ENCODE measurements at places on chromosomes 13 and 19.

GRCh38 chr19:55454787-55455243 lies 6.6 kb downstream of the ISOC2 start:
- peak; percentile 87 for DNase-seq

GRCh38 chr19:2221918-2222317 lies 14.2 kb downstream of the PLEKHJ1 start:
- DNase-seq = no peak

DNA sequence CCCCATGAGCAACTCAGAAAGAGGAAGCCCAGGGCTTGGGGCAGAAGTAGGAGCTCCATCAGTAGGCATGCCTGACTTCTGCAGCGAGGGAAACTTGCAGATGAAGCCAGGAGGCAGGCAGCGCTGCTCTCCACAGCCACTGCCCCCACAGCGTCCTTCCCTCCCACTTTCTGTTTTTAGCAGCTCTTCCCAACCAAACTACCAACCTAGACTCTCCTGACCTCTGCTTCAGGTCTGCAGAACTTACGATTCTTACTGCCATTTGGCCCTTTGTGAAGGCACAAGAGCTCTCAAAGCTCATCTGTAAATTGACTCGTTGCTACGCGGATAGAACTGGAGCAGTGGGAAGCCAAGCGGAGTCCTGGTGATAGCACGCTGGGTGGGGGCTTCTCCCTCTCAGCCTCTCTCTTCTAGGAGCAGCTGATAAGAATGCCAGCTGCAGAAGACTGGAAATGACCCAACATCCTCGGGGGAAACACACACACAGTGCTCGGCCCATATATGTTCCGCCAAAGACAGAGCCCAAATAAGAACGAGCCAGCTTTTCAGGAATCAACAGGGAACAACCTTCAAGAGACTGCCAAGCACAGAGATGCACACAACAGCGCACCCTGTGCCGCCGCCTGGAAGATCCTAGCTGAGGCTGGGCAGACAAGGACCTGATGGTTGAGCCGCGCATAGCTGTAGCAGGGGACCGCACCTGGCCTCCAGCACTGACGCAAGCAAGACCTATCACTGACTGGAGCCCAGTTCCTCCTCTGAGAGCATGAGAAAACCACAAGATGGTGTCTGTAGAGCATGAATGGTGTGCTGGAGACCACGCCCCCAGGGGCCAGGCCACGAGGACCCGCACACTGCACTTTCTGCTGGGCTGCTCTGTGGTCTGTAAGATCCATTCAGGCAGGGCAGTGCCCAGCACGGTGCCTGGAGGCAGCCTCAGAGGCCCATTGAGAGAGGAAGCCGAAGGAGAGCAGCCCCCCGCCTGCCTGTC lies 15.9 kb upstream of the SLC35E1 start:
- DNase-seq = no peak

DNA sequence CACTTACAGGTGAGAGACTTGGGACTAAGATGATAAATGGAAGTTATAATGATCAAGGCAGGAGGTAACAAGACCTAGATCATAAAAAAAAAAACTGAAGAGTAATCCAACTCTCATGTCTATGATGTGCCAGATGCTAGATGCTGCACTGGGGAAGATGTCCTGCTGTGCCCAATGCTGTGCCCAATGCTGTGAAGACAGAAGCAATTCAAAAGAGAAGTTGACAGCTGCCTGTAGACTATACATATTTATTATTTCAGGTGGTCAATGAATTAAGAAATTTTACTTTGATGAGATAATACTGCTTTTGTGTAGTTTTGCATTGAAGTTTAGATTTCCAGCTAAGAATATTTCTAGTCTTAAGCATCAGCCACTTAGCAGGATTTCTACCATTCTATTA lies 21.5 kb downstream of the VWA8 start:
- DNase-seq = no peak

- peak; percentile 77 for DNase-seq
Measured at GRCh38 chr19:15584541-15585115, 30.4 kb upstream of the CYP4F8 start.

- DNase-seq = peak; percentile 10
Measured at GRCh38 chr13:66353664-66354063, 876.5 kb downstream of the PCDH9 start.

DNA sequence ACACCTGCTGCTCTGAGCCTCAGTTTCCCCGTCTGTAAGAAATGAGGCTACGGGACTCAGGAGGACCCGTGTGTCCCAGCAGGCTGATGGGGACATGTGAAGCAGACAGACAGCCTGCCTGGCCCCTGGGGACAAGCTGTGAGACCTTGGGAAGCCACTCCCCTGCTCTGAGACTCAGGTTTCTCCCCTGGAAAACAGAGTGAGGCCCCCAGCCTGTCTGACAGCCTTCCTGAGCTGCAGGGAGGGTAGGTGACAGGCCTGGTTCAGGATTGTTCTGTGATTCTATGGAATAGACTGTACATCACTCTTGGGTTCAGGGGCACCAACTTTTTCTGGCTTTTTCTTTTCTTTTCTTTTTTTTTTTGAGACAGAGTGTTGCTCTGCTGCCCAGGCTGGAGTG lies 2.9 kb upstream of the NTF4 start:
- peak; percentile 55 for DNase-seq

DNA sequence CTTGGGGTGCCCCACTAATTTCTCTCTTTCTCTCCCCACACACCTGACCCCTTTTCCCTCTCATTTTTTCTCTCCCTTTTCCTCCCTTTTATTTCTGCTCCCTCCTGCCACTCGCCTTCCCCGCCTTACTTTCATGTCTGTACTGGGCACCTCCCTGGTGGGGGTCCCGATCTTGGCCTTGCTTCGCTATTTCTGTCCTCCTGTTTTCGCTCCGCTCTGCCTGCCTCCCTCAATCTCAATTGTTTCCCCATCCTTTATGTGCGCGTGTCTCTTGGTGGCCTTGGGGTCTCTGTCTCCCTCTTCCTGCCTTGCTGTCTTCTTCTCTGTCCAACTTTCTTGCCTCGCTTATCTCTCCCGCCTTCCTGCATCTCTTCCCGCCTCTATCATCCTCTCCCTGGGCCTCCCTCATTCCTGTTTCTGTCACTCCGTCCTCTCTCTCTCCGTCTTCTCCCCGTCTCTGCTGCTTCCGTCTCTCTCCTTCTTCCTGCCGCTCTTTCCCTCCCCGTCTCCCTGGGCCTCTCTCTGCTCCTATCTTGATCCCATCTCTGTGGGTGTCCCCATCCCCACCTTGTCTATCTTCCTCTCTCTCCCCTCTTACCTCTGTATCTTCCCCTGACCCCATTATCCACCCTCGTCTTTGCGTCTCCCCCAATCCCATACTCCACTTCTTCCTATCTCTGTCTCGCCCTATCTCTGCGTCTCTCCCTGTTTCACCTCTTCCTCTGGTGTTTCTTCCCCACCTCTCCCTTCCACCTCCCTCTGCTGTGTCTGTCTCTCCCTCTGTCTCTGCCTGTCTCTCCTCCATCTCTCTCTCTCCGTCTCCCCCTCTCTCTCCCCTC lies 4.0 kb downstream of the GRIN2D start:
- no peak for DNase-seq

GRCh38 chr19:42130254-42130573 lies 2.0 kb downstream of the POU2F2 start:
- no peak for DNase-seq

GRCh38 chr19:16133818-16134217 lies 9.7 kb upstream of the HSH2D start:
- no peak for DNase-seq

GRCh38 chr19:45931055-45931454 lies 16.5 kb upstream of the NANOS2 start:
- no peak for DNase-seq

DNA sequence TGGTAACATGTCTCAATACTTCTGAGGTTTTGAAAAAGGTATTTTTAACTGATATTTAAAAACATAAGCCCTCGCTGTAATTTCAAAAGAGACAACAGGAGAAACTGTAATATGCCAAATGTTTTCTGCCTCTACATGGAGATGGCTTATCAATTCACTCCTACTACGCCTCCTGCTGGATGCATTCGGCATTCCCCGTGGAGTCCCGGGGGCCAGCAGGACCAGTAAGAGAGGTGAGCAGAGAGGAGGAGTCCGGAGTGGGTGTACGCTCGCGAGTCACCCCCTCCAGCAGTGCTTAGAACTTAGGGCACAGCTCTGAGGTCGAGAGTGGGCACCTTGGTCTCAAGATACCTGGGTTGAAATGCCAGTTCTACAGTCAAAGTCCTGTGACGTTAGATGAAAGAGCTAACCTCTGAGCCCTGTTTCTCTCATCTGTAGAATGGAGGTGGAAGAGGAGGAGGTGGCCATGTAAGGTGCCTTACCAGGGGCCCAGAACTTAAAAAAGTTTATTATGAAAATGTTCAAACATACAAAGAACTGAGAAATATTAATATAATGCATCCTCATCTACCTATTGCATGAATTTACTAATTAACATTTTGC lies 110.2 kb downstream of the STK24 start:
- DNase-seq = peak; percentile 59

DNA sequence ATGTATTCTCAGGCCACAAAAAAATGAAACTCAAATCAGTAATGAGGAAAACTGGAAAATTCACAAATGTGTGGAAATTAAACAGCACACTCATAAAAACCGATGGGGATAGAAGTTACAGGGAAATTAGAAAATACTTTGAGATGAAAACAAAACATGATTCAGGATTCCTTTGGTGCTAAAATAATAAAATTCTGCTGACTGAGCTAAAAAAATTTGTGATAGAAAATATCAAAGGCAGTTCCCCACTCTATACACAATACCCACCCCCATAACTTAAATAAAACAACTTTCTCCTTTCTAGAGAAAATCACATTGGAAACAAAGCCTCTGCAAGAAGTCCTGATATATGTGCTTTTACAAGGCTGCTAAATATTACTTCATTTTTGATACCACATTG lies 1.6 kb upstream of the ZNF233 start:
- no peak for DNase-seq

DNA sequence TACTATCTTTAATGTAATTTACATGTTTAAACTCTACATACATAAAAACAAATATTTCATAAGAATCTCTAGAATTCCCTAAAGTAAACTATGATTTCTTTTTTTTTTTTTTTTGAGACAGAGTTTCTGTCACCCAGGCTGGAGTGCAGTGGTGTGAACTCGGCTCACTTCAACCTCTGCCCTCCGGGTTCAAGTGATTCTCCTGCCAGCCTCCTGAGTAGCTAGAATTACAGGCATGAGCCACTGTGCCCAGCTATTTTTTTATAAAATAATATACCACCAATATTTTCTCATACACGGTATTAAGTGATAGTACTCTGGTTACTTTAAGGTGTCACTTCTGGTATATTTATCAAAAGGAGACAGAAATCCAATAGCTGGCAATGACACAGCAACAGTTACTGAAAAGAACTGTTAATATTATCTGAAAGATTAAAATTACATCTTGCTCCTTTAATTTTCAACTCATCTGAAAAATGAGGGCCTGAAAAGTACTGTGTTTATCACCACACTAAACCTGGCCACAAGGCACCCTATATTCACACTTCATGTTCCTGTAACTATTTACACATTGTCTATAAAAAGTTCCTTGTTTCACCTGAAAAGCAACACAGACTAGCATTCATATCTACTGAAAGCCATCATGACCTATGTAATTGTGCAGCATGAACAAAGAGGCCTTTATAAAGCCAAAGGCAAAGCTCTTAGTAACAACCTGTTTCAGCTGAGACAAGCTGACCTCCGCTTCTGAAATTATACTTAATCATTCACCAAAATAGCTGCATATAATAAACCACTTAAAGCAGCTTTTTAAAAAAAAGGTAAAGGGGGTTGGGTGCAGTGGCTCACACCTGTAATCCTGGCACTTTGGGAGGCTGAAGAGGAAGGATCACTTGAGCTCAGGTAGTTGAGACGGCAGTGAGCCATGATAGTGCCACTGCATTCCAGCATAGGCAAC lies 106.1 kb downstream of the SLC25A15 start:
- peak; percentile 56 for DNase-seq

DNA sequence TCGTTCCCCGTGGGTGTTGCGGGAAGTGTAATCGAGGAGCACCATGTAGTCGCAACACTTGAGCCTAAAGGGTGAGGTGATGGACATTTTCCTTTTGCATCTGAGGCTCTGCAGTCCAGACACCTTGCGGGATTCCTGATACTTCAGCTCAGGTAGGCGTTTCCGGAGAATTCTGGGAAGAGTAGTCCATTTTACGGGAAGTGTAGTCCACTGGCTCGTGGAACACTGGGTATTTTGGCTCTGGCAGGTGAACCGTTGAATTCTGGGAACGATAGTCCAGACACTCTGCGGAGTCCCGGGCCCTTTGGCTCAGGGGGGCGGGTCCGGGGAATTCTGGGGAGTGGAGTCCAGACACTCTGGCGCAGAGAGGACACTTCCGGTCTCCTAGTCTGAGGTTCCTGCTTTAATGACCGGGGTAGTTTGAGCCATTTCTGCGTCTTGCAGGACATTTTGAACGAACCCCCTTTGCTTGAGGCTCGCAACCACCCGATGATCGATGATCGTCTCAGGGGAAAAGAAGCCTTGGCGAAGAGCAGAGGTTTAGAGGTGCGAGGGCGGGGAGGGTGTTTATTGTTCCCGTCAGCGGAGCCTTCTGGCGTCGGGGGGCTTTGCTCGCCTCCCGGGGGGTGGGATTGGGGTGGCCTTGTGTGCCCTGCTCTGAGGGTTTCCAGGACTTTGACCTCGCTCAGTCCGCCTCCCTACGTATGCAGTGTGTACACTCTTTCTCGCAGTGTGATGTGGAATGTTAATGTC lies at the start of gene ZNF223:
ZNF223 (plus strand) TSS at position 387 of the 753 bp plus-strand sequence. CDS start 3,141 bp downstream, outside the sequence.
- DNase-seq = peak; percentile 88

- no peak for DNase-seq
Measured at GRCh38 chr13:105990256-105990958, 545.1 kb downstream of the EFNB2 start.

- DNase-seq = no peak
Measured at GRCh38 chr19:51531349-51532315, at the start of gene SIGLEC6. Gene SIGLEC6 (minus strand): TSS chr19:51531670. CDS start chr19:51531648, 22 bp downstream.

DNA sequence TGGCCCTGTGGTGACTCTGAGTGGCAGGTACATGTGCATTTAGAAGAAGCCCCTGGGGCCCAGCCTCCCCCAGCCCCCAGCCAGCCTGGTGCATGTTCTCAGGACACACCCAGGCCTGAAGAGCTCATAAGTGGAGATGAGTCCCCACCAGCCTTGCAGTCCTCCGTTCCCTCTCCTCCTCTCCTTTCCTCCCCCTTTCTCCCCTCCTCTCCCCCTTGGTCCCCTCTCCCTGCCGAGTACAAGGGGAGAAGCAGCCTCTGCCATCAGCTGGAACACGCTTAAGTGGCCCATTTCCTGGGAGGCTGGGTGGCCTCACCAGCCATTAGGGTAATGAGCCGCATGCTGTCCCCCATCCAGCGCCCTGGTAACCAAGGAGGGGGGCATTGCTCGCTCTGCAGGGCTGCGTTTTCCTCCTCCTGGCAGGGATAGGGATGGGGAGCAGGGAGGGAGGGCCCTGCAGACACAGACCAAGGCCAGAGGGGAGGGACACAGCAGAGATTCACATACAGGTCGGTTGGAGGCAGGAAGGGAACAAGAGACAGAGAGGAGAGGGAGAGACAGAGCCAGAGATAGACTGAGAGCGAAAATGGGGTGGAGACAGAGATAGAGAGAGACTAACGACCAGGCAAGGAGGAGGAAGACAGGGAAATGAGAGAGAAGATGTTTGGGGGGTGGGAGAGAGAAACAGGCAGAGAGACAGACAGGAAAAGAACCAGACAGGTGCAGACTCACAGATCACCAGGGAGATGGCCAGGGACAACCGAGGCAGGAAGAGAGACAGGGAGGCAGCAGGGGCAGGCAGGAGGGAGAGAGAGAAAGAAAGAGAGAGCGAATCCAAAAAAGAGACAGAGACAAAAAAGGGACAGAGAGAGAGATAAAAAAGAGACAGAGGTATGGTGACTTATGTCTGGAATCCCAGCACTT lies 19.3 kb upstream of the DPP9 start:
- DNase-seq = no peak

Measured in HuH-7 (cell line).